SJCRH30 (cell line): ENCODE measurements at places on chromosomes 11 and 22. TPM values are rescaled to one million over a fixed set of nuclear protein-coding genes. Genes with fewer than 3 reads are reported as not detected.

DNA sequence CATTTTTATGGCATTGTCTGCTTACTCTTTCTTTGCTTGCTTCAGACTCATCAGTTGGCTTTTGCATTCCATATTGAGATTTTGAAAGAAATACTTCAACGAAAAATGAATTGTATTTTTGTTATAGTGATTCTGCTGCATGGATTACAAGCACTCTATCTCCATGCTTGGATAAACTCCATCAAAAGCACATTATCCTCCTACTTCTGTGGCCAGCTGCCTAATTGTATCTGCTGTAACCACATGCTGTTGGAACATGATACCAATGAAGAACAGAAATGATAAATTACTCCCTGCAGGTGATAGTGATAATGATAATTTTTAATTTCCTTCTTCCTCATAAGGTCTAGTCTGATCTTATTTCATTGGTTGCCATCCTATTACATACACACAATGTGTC is 100.8 kb downstream of the PRMT3 start:
- H3K4me3 ChIP-seq = no peak overlapping the region
- no peak for DNase-seq
- H3K27ac ChIP-seq = no peak overlapping the region
- H3K27me3 ChIP-seq = no peaks in the 10 kb centered on the region
- H3K4me1 ChIP-seq = peaks cover 8% of the 10 kb centered on the region

- no peak for DNase-seq
- H3K4me3 ChIP-seq = no peak overlapping the region
- H3K36me3 ChIP-seq = peaks cover 6% of the 10 kb centered on the region
- no peak overlapping the region for H3K27ac ChIP-seq
- H3K27me3 ChIP-seq = no peaks in the 10 kb centered on the region
- H3K4me1 ChIP-seq = no peaks in the 10 kb centered on the region
Measured at GRCh38 chr11:36053281-36053680, 109.4 kb downstream of the LDLRAD3 start.

GRCh38 chr22:50313600-50313999 is 6.2 kb upstream of the PLXNB2 start:
- H3K4me3 ChIP-seq = no peak overlapping the region
- no peak overlapping the region for H3K27ac ChIP-seq
- DNase-seq = no peak
- H3K27me3 ChIP-seq = peaks cover 34% of the 10 kb centered on the region

Gene OR5B21
- total RNA-seq = not detected in 2 replicates

Gene APOA5
- total RNA-seq = not detected in 2 replicates

DNA sequence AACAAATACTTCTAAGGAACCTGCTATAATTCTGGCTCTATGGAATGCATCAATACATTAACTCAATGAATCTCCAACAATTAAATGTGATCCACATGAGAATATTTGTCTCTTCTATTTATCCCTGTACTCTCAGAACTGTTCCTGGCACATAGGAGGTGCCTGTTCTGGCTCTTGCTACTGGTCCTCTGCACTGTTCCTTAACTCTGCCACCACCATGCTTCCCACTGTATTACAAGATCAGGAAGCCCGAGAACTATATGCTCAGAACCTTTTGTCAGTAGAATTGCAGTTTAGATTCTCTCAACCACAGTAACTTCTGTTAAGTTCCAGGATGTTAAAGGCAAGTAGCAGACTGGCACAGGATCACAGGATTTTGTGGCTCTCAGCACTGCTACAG is 376.3 kb upstream of the CCDC90B start:
- no peaks in the 10 kb centered on the region; the same call in 1 of the 2 replicates for H3K4me1 ChIP-seq
- no peak for DNase-seq
- no peak overlapping the region for H3K4me3 ChIP-seq

Gene OR10A2
- not detected in 2 replicates for total RNA-seq

DNA sequence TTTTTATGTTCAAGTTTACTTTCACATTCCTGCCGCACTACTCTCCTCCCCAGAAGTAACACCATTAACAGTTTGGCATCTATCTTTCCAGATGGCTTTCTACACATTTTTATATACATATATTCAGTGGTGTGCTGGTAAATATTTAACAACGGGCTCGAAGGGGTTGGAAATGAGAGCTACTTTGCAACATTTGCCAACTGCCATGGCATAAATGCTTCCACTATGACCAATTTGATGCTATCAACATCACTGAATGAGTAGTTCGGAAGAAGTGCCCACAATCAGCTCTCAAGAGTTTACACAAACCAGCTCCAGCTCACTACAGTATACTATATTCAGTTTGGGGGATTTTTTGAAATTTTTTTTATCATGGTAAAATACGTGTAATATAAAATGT is 55.2 kb downstream of the RELT start:
- H3K27me3 ChIP-seq = no peaks in the 10 kb centered on the region
- H3K36me3 ChIP-seq = no peaks in the 10 kb centered on the region
- no peak for DNase-seq
- H3K4me3 ChIP-seq = no peak overlapping the region

- H3K4me3 ChIP-seq = no peak overlapping the region
- H3K36me3 ChIP-seq = peaks cover 4% of the 10 kb centered on the region
- no peak overlapping the region for H3K27ac ChIP-seq
- no peaks in the 10 kb centered on the region for H3K4me1 ChIP-seq
Measured at GRCh38 chr11:33067294-33067693, 27.9 kb downstream of the TCP11L1 start.

Gene ANO5
- total RNA-seq = 1.3 and 1.6 TPM in 2 replicates

DNA sequence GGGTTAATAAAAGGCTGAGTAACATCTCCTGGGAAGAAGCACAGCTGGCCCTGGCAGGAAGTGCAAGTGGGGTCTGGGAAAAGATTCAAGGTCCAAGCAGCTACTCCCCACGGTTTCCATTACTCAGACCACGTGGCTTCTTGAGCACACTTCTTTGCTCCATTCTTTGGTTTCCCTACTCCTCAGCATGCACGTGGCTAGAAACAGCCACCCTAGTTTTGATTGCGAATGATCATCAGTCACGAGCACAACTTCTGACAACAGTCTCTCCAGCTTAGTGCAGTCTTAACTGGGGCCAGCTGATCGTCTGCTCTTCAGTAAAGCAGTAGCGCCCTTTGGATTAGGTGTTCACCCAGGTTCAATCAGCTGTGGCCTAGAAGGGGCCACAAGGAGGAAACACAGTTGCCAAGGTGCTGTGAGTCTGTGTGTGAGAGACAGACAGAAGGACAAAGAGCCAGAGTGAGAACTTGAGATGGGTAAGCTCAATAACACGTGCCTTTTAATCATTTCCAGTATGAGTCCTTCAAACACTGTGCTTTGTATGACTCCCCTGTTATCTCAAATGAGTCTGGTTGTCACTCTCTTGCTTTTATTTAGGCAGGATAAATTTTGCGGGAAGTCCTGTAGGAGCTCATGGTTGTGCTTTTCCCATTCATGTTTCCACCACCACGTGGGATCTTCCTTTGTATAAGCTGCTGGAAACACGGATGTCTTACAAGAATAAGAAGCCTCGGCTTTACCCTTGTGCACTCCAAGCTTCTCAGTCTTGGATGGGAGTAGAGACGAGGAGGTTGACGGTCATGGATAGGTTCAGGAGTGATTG is 901 bp upstream of the PARVA start:
- peak; percentile 65 for DNase-seq
- no peaks in the 10 kb centered on the region for H3K36me3 ChIP-seq
- peaks cover 6% of the 10 kb centered on the region; the same call in 1 of the 2 replicates for H3K4me1 ChIP-seq
- H3K27ac ChIP-seq = peak overlapping the region; percentile 86
- H3K27me3 ChIP-seq = no peaks in the 10 kb centered on the region

DNA sequence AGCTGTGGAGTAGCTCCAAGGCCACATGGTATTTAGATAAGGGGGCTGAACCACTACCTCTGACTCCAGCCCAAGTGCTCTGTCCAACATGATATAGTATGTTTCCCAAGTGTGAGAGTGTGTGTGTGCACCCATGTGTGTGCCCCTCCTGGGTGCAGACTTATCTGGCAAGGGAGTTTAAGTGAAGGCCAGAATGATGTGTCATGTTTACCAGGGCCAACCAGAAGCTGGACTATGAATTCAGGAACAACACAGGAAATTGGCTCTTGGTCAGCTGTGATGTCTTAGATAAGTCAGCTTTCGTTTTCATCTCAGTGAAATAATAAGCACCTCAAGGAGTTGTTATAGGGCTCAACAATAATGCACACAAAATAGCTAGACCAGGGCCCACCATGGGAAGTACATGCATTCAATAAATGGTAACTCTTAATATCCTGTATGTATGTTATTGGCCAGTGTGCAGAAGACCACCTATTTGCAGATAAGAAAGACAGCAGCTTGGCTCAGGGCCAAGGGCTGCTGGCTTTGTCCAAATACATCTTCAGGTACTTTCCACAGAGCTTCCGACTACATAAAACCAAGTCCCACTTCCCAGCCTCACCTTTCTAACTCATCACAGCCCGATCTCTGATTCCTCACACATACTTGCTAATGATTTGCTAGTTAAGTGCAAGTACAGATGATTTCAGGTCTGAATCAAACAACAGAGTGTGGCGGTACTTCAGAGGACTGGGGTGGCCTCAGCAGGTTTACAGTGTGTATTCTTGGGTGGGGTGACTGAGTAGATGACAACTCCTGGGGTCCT is 120.9 kb downstream of the ME3 start:
- H3K27me3 ChIP-seq = peaks cover 11% of the 10 kb centered on the region
- DNase-seq = no peak
- no peaks in the 10 kb centered on the region for H3K36me3 ChIP-seq

Gene FJX1
- total RNA-seq = 14.6 and 14.9 TPM in 2 replicates

DNA sequence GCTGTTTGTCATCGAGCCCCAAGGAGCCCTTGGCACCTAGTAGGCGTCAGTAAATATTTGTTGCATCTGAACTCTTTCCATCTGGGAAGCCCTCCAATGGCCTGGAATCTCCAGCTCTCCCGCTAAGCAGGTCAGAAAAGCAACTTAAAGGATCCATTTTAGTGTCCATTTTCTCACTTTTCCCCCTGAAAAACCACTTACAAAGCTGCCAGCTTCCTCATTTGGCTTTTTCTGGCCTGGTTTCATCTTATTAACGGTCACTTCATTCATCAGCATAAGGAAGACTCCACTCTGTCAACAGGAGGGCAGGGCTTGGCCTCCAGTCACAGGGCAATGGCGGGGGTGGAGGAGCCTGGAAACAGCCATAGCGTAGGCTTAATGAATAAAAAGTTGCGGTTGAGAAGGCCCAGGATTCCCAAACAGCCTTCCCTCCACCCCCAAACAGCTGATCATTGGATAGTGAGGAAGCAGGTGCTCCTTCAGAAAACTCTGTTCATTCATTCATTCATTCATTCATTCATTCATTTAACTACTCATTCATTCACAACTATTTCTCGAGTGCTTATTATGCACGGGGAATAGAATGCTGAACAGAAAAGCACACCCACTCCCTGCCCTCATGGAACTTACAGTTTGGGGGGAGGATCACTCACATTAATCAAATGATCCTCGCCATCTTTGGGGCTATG is 104.5 kb upstream of the RCN1 start:
- no peaks in the 10 kb centered on the region for H3K36me3 ChIP-seq
- no peaks in the 10 kb centered on the region for H3K4me1 ChIP-seq
- DNase-seq = no peak
- no peak overlapping the region for H3K27ac ChIP-seq
- H3K4me3 ChIP-seq = no peak overlapping the region
- no peaks in the 10 kb centered on the region for H3K27me3 ChIP-seq

Gene OR8H2
- total RNA-seq = not detected in 2 replicates

- no peak overlapping the region for H3K4me3 ChIP-seq
- no peak for DNase-seq
- no peaks in the 10 kb centered on the region for H3K27me3 ChIP-seq
- H3K27ac ChIP-seq = peak overlapping the region; percentile 38
- H3K4me1 ChIP-seq = peaks cover 23% of the 10 kb centered on the region
Measured at GRCh38 chr11:25615841-25616240, 716.1 kb upstream of the ANO3 start.

DNA sequence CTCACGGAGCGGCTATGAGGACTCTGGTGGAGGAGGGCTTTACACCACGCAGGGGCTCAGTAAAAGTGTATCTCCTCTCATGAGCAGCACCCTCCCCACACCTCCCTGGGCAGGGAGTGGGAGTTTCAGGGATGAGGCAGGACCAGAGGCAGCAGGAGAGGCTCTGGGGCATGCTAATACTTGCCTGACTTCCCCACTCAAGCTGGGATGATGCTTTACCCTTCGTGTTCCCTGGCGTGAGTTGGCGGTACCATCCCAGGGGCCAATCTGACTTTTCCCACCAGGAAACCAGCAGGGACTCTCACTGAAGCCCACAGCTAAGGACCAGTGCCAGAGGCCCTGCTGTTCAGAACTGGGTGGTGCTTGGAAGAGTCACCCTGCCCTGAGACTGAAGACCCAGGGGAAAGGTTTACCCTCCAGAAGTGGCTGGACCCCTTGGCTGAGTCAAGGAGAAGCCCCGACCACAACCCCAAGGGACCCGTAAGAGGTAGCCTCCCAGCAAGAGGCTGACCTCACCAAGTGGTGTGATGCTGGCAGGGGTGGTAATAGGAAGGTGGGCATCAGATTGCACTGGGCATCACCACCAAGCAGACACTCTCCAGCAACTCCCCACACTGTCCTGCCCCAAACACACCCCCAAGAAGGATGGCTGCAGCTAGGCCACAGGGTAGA is 65.6 kb downstream of the THAP12 start:
- no peak overlapping the region for H3K27ac ChIP-seq
- DNase-seq = no peak
- H3K4me3 ChIP-seq = no peak overlapping the region
- H3K4me1 ChIP-seq = peaks cover 2% of the 10 kb centered on the region; the same call in 1 of the 2 replicates

GRCh38 chr11:68455485-68455884 is 5.1 kb upstream of the PPP6R3 start:
- no peaks in the 10 kb centered on the region for H3K27me3 ChIP-seq
- H3K36me3 ChIP-seq = no peaks in the 10 kb centered on the region
- H3K4me1 ChIP-seq = no peaks in the 10 kb centered on the region

Gene ASPHD2
- total RNA-seq = 3.5 and 4.0 TPM in 2 replicates

GRCh38 chr11:13317293-13318080 is 39.9 kb downstream of the BMAL1 start:
- no peak overlapping the region for H3K27ac ChIP-seq
- H3K27me3 ChIP-seq = no peaks in the 10 kb centered on the region
- no peaks in the 10 kb centered on the region for H3K4me1 ChIP-seq
- no peak for DNase-seq

- DNase-seq = no peak
- H3K27ac ChIP-seq = no peak overlapping the region
- H3K36me3 ChIP-seq = no peaks in the 10 kb centered on the region
- no peaks in the 10 kb centered on the region for H3K4me1 ChIP-seq
- no peaks in the 10 kb centered on the region for H3K27me3 ChIP-seq
Measured at GRCh38 chr11:118132385-118133151, 20.1 kb downstream of the SCN4B start.

Gene BLID
- not detected in 2 replicates for total RNA-seq
